ENCODE measurements at places on chromosomes 2 and 18.

GRCh38 chr18:45556222-45556621, 59.1 kb upstream of the SLC14A2 start:
- H3K36me3 ChIP-seq: no peaks in the 10 kb centered on the region
- no peak for DNase-seq
- no peak overlapping the region for H3K4me3 ChIP-seq
- H3K27ac ChIP-seq: no peak overlapping the region

DNA sequence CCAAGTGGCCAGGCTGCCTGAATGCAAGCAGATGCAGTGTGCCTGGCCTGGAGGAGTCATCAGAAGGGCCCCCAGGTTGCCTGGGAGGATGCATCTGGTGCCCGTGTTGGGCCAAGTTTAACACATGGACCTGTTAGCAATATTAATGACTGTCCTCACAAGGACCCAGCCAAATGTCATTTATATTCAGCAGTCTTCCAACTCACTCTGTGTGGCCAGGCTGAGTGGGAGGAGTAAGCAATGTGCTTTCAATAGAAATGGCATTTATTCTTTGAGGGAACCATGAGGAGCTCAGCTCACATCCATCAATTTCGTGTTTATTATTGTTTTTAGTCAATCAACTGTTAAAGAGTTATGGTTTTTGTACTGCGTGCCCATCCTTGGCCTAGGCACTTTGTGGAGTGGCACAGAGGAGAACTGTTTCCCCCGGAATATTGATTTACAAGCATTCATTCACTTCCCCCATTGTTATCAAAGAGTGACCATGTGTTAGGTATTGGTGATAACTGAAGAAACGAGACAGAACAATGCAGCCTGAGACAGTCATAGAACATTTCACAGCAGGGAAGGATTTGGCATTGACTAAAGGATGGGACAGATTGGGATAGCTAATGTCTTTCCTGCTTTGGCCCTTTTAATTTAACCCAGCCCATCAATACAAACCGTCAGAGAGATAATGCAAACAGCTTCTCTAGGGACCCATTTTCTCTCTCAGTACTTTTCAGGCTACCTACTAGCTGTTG, 725.2 kb downstream of the TSN start:
- no peaks in the 10 kb centered on the region for H3K36me3 ChIP-seq
- no peak overlapping the region for H3K27ac ChIP-seq
- H3K27me3 ChIP-seq: no peaks in the 10 kb centered on the region
- DNase-seq: no peak
- H3K4me1 ChIP-seq: no peaks in the 10 kb centered on the region

DNA sequence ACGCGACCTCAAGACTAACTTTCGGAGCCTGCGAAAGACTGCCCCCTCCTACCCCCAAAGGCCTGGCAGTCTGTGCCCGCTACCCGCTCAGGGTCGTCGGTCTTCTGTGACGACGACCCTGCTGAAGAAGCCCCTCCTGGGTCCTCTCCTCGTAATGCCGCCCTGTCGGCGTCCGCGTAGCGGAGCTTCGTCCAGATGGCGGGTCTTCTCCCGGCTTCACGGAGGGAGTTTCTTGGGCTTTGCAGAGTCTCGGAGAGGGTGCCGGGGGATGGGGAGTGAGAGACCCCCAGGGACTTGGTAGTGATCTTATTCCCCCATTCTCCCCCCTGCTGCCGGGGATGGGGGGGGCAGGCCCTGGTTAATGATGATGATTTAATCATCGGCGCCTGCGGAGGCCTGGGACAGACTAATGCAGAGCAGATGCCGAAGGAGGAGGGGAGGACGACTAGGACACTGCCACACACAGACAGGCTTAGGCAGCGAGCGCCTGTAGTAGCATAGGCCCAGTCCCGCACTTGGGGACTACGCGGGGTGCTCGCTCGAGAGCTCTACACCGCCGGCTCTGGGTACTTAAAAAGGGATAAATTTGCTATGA, 528 bp upstream of the PCGF1 start:
- peaks cover 15% of the 10 kb centered on the region for H3K27me3 ChIP-seq
- H3K36me3 ChIP-seq: no peaks in the 10 kb centered on the region
- DNase-seq: no peak
- H3K4me3 ChIP-seq: peak overlapping the region; percentile 96

DNA sequence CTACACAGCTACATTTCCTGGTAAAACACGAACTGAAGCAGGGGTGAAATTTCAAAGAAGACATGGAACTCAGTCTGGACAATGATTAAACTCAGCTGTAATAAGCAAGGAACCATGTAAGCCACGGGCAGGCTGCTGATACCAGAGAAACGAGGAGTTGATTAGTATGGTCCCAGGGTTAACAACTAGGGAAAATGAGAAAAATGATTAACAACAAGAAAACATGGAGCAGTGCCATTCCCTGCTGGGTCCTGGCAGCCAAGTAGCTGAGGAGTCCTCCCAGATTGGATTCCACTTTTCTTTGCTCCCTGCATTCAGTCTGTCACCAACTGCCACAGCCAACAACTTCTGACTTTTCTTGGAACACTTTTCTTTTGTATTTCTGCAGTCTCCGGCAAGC, 517.0 kb upstream of the KLHL29 start:
- no peak overlapping the region for H3K4me3 ChIP-seq
- no peaks in the 10 kb centered on the region for H3K4me1 ChIP-seq
- no peak for DNase-seq
- H3K36me3 ChIP-seq: no peaks in the 10 kb centered on the region

DNA sequence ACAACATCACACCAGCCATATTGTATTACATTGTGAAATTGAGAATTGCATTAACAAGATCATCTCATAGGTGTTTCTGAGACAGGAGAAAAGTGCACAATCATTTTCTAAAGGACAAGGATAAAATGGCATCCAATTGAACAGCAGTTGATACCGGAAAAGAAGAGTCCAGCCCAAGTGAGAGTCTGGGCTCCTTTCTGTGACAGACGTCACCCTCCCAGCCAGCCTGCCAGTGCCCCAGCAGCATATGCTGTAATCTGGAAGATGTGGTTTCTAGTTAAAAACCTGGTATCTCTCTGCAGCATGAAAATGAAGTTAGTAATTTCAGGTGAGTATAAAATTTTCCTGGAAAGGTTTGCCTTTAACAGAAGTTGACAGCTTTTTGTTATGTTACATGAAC, 1531.7 kb upstream of the PIK3C3 start:
- H3K27ac ChIP-seq: no peak overlapping the region
- no peaks in the 10 kb centered on the region for H3K4me1 ChIP-seq
- no peak overlapping the region for H3K4me3 ChIP-seq
- no peaks in the 10 kb centered on the region for H3K27me3 ChIP-seq

DNA sequence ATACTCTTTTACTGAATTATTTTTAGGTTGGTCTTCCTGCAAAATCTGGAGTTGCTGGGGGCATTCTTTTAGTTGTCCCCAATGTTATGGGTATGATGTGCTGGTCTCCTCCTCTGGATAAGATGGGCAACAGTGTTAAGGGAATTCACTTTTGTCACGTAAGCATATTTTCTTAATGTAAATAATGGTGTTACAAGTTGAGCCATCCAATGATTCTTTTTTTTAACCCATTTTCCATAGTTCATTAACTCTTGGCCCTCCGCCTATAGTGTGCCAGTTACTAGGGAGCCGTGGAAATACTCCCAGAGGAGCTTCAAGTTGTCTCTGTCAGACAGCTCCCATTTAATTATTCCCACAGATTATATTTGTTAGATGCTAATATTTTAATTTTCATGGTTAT, 49.8 kb downstream of the GLS start:
- H3K36me3 ChIP-seq: peaks cover 16% of the 10 kb centered on the region
- H3K27ac ChIP-seq: no peak overlapping the region
- no peak overlapping the region for H3K4me3 ChIP-seq
- DNase-seq: no peak
- H3K27me3 ChIP-seq: no peaks in the 10 kb centered on the region
